ENCODE measurements at places on chromosomes 3 and 15.
A peak's percentile ranks its signal among the peaks of the same experiment; 100 is the strongest.

DNA sequence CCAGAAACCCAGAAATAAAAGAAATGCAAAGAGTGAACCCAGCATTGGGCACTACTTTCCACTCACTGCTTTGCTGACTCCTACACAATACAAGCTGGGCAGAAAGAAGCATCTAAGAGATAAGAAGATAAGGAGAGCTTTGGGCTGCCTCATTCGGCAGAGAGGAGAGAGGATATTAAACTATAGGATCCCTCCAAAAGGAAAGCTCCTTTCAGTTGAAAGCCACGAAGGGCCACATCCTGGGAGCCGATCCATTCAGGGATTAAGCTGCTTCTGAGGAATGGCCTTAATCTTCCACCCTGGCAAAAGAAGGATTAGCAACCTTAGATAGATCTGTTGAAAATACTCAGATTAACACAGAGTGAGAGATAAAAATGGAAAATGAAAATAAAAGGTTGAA is 274.9 kb upstream of the PPP2R3A start:
- no peak for DNase-seq

- peak; percentile 69 for DNase-seq
These were observed 33.5 kb upstream of the LYZL4 start for GRCh38 chr3:42443819-42444436.

DNA sequence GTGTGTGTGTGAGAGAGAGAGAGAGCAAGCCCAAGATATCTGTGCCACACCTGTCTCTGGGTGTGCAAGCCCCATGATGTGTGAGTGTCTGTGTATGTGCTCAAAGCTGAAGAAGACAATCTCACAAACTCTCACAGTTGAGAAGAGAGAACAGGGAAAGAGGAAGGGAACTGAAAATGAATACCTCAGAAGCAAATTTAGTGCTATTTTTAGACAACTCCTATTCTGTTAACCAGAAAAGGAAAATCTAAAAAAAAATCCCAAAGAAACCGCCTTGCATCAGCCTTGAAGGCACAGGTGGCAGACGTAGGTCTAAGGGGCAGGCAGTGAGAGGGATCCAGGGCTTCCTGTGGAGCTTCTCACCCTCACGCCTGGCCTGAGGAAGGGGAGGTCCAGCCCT is 47.8 kb downstream of the ATP2B2 start:
- no peak for DNase-seq

GRCh38 chr3:24589931-24590880 is 95.6 kb upstream of the THRB start:
- DNase-seq = no peak

DNA sequence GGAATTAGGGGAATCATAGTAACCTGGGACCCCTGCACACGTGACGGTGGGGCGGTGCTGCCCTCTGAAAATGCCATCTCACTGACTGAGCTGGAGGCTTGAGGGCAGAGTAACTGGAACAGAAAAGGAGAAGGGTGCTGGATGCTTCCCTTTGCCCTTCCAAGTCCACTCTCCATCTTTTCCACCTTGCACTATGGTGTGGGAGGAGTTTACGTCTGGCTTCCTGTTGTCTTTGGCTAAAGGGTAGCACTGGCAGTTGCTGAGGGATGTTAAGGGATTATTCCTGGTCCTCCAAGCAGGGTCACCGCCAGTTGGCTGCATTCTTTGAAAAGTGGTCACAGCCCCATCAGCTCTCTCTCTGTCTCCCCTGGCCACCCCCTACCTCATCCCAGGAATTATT is 129.4 kb upstream of the SNTN start:
- DNase-seq = no peak

DNA sequence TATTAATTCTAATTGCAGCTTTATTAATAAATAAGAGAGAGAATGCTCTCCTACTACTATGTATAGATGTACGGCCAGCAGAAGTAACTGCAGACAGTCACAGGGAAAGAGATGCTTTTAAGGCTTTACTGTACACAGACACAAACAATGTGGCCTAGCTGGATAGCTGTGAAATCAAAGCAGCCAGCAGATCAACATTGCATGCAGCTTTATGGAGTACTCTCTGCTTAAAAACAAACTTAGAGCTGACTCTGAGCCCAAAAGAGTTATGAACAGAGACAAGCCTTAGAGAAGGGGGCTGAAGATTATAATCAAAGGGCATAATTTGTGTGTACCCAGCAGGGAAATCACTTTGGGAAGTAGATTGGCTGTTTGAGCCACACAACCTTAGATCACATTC is 47.2 kb downstream of the CADM2 start:
- DNase-seq = no peak

- no peak for DNase-seq
These were observed 19.5 kb upstream of the HRH1 start for GRCh38 chr3:11134794-11135193.

- no peak for DNase-seq
These were observed 676 bp downstream of the TCF12 start for GRCh38 chr15:56919031-56919608.

GRCh38 chr15:31330836-31331235 is 4.2 kb downstream of the KLF13 start:
- no peak for DNase-seq

GRCh38 chr3:140097874-140098635 is 163.1 kb downstream of the CLSTN2 start:
- no peak for DNase-seq

DNA sequence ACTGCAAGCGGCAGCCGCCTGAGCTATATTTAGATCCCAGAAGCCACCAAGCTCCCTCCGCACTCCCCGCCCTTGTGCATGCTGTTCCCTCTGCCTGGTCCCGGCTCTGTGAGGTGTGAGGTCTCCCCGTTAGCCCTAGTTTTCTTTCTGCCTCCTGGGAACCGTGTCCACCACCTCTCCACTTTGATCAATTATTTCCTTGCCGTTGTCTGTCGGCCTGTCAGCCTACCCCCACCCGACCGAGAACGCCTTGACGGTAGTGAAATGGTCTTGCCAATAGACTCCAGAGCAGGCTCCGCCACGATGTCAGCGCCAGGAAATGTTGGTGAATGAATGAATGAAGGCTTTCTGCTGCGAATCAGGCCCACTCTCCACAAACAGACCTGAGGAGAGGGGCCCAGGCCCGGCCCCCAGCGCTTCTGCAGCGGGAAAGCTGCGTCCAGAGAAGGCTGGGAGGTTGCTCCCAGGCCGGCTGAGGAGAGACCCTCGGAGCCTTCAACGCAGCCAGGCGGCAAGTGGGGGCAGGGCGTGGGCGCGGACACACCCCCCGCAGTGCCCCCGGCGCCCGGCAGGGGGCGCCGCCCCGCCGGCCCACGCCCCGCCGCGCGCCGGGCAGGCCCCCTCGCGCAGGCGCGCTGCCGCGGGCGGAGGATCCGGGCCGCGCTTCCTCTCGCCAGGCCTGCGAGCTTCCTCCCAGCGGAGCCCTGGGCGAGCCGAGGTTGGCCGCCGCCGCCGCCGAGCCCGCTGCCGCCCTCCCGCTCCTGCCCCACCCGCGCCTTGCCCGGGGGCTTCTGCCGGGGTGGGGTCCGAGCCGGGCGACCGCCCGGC is at the start of gene CSK:
TSS of gene CSK (plus strand) at position 650 of the 828 bp plus-strand sequence. CDS start 16,218 bp downstream, outside the sequence.
- DNase-seq = peak; percentile 64

All from globus pallidus (tissue), 1 donor.